ENCODE measurements at places on chromosomes 5 and 9. TPM values are rescaled to one million over a fixed set of nuclear protein-coding genes. Genes with fewer than 3 reads are reported as not detected.

Gene SLIT3
- total RNA-seq, result 0.20 TPM

DNA sequence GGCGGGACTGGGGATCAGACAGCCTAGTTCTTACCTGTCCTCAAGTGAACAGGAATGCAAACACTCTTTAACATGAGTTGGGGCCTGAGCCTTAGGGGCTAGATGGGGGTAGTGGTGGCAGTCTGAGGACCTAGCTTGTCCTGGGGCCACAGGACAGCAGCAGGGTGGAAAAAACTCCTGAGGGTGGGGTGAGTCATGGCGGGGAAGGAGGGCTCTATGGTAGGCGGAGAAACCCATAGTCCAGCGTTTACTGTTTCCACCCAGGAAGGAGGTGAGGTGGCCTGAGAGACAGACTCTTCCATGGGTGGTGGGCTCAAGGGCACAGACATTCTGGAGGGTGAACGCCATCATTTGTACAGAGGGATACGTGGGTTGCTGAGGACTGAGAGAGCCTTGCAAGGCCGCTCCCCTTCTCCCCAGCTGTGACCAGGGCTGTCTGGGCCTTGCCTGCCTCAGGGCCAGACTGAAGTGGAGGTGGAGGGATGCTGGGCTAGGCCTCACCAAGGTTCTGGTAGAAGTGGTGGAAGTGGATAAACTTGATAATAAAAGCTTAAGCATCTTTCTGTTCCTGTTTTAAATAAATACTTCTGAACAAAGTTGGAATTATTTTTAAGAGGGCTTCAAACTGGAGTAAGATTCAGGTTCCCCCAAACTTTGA is 1.1 kb upstream of the TSPAN17 start:
- DNase-seq, result no peak

DNA sequence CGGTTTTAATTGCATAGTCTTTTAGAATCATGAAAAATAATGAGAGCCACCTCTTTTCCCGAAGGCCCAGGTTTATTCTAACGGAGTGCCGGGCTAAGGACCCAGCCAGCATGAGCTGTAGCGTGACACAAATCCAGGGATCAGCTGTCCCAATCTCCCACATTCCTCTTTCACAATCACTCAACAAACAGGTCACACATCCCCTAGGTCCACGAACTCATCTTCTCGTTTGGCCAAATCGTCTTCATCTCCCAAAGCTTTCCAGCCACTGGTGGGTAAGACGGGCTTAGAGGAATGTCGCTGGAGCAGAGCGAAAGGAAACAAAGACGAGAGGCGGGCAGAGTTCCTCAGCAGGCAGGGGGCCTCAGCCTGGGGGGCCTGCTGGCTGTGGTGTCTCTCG is 55.5 kb upstream of the GOLPH3 start:
- no peak for DNase-seq

Gene PCDHGA8
- total RNA-seq, result not detected

DNA sequence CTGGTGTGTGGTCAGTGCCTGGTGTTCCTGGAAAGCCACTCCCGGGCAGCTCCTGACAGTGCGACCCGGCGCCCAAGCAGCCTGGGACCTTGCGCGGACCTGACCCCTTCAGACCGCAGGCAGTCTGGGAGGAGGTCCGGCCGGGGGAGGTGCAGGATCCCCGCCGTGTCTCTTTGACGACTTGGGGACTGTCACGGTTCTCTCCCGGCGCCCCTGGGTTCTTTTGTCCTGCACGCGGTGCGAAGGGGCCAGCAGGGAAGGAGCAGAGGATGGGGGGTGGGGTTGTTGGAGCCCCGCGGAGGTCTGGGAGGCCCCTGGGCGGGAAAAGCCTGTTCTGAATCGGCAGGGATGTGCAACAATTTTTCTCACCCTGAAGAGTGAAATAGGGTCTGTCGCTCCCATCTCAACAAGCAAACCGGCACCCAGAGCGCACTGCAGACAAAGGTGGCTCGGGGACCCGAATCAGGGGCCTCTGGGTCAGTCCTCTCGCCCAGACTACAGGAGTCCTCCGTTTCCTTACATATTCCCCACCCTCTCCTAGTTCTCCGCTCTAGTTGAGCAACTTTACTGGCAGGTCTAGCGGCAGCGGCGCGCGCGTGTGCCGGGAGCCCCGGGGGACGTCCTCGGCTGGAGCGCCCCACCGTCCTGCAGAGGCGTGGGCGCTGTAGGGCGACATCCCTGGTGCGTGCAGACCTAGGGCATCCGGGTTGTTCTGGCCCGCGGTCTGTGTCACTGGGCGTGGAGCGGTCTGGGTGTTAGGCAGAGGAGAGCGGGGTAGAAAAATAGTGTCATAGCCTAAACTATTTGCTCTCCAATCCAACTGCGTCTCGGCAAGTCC is 1.2 kb downstream of the VCAN start:
- peak; percentile 48 for DNase-seq

GRCh38 chr9:76873056-76873792 is 32.7 kb downstream of the PRUNE2 start:
- no peak for DNase-seq

GRCh38 chr5:36373527-36374086 is 71.9 kb upstream of the RANBP3L start:
- DNase-seq, result no peak

Gene LECT2
- not detected for total RNA-seq

Gene IL4
- not detected for total RNA-seq

Gene PCDHB15
- not detected for total RNA-seq

Gene C9orf153
- not detected for total RNA-seq

- no peak for DNase-seq
These were observed 53.7 kb downstream of the ZNF618 start for GRCh38 chr9:113929634-113930389.

- no peak for DNase-seq
These were observed 91.2 kb upstream of the CHD1 start for GRCh38 chr5:99019812-99020697.

Gene GTF3C5
- total RNA-seq, result 90.2 TPM

Gene PCDHA9
- not detected for total RNA-seq

DNA sequence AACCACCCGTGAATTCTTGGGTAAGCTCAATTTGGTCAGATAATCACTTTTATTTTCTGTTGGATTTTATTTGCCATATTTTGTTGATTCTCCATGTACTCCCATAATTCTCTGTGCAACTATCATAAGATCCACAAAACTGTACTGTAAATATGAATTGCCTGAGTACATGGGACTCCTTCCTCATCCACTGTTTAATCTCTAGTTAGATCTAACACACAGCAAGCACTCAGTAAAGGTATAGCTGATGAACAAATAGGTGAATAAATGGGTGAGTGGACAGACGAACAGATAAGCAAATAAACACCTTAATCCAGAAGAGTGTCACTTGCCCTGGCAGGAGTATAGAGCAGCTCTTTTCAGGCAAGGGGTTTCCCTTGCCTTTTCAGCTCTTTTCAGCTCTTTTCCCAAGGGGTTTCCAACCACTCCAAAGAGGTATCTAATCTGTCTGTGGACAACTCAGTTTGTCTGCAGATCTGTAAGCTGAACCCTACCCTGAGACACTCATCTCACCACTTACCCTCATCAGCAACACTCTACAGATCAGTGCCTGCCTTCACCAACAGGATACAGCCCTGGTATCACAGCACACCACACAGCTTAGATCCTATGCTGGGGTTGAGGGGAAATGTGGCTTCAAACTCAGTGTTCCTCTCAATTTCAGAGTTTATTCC is 51.2 kb downstream of the SIL1 start:
- DNase-seq, result no peak

GRCh38 chr5:97752871-97753270 is 569.8 kb upstream of the RIOK2 start:
- no peak for DNase-seq

DNA sequence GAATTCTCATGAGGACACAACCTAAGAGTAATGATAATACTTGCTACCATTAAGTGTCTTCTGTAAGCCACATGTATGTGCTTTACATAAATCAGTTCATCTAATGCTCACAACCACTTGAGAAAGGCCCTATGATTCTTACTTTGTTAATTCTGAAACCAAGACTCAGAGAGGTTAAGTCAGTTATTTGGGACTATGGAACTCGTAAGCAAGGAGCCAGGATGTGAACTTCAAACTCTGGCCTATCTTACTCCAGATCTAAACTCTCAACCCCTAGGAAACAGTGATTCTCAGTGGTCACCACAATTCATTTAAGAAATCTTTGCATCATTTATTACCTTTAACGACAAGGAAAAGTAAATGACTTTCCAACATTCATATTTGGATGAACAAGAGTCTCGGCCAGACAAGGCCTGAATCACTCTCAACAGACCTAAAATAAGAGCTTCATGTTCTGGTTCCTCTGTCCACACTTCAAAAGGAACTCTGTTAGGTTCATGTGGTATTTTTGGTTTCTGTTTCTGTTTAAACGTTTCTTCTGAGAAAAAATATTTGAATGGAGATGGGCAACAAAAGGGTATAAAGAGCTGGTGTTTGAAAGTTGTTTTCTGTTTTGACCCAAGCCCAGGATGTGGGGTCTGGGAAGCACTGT is 104.8 kb downstream of the LPAR1 start:
- DNase-seq, result no peak

DNA sequence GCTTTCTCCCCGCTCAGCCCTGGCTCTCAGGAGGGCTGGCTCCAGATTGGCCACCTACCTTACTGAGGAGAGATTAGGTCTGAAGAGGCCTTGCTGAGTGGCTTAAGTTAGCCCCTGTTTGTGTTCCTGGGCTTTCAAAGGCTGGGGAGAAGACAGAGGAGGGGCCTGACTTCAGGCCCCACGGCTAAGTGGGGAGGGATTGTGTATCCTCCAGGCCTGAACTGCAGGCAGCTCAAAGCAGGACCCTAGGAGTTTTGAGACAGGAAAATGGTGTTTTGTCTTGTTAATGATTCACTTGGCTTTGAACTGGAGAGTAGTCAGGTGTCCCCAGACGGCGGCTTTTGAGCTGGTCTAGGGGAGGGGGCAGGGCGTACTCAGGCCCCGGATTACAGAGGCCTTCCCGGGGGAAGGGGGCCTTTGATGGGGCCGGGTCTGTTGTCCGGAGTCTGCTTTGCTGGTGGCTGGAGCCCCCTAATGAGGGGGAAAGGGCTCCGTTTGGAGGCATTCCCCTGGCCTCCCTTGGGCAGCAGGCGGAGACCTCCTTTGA is 162.0 kb upstream of the SMIM23 start:
- DNase-seq, result no peak

GRCh38 chr5:84248013-84248412 is 136.7 kb downstream of the EDIL3 start:
- no peak for DNase-seq

DNA sequence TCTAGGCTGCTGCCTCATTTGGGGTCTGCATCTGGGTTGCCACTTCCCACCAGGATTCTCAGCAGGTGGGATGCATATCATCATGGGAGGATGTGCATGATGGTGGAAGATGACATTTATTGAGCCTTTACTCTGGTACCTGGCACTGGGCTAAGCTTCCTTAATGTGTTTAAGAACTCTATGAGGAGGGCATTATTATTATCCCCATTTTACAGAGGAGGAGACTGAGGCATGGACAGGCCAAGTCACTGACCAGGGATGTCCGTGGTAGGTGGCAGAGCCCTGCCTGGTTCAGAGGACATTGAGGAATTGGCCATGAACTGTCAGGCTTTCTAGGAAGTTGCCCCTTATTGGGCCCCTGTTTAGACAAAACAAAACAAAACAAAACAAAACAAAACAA is 31.1 kb upstream of the TIFAB start:
- DNase-seq, result no peak

GRCh38 chr9:125663127-125663526 is 43.9 kb downstream of the MAPKAP1 start:
- no peak for DNase-seq

DNA sequence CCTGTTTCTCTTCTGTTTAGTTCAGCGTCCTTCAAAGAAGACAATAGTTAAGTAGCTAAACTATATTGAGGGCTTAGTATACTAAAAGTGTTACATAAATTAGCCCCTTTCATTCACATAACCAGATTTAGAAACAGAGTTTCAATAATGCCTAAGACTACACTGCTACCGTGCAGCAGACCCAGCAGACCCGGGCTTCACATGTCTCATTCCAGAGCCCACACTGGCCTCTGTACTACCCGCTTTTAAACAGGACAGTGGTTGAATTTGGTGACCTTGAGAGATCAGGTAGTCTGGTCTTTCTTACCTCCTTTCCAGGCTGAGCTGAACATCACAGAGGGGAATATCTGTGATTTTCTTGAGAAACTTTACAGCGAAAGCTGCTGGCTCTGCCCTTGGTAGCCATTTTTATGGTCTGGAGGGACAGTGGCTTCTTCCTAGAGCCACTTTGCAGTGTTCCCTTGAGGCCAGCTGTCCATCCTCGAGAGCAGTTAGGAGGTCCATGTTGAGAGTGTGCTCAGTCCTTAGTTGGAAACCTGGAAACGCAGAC is 56.5 kb downstream of the SLC22A5 start:
- DNase-seq, result no peak

Gene PKD2L2
- not detected for total RNA-seq

DNA sequence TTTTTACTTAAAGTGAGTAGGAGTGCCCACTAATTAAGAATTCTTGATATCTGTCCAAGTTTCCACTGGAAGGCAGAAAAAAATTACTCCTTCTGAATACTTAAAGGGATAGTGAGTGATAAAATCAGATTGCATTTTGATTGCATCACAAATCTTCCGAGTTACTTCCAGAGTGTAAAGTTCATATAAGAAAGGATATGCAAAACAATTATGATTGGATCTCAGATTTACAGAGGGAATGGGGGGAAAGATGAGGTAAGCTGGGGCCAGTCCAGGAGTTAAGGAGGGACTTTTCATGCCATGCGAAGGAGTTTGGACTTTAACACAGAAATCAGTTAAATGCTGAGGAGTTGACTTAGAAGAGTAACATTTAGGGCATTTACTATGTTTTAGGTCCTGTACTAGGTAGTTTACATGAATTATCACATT is 9.3 kb upstream of the RNF145 start:
- DNase-seq, result no peak

GRCh38 chr5:127769386-127769785 is 66.2 kb downstream of the CCDC192 start:
- no peak for DNase-seq

DNA sequence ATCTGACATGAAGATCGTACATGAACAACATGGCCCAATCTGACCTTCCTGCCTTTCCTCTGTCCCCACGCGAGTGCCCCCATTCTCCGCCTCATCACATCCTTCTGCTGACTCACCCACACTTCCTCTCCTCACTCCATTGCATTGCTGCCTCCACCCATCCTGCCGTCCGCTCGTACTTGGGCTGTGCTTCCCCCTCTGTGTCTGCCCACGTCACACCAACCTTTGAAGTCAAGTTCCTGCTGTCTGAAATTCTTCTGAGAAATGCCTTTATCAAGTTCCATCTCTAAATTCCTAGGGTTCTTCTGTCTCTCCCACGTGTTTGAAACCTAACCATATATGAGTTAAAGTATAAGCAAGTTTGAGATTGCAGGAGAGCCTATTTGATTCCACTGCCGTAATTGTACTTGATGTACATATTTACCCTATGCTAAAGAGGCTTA is 18.0 kb upstream of the STARD4 start:
- DNase-seq, result peak; percentile 81

Gene TSSK1B
- not detected for total RNA-seq

DNA sequence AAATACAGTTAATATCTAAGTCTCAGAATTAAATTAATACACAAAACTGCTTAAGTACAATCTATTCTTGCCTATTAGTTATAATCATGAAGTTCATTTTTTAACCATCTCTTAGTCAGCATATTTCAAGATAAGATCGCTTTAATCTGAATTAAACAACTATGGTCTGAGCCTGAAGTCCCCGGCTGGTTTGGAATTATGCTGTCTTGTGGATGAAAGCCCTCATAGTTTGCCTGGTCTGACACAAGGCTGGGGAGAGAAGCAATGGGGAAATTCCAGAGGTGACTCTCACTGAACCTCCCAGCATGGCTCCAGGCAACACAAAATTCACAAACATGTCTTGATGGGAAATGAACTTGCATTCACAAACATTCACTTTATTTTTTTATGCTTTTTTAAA is 28.0 kb upstream of the GRAMD2B start:
- DNase-seq, result no peak
